ENCODE measurements at places on chromosomes 2 and 18.

- no peaks in the 10 kb centered on the region for H3K27me3 ChIP-seq
- H3K4me3 ChIP-seq = no peak overlapping the region
These were observed 24.9 kb upstream of the YWHAQ start for GRCh38 chr2:9655441-9656269.

DNA sequence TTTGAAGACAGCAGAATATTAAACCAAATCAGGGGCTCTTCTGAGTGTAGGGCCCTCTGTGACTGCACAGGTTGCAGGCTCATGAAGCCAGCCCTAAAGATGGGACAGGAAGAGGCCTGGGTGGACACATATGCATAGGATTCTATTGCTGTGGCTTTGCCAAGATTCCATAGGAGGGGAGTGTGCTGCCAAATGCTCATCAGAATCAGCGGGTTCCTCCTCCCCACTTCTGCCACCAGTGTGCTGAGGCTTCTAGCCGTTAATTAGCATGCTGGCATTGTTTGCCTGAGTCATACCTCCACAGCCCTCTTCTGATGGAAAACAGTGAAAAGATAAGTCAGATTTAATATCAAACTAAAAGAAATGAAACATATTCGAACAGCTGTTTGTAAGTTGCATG is 103.9 kb upstream of the TMEFF2 start:
- no peak overlapping the region for H3K4me3 ChIP-seq
- H3K27me3 ChIP-seq = no peaks in the 10 kb centered on the region
- no peaks in the 10 kb centered on the region for H3K4me1 ChIP-seq
- DNase-seq = no peak

- no peaks in the 10 kb centered on the region for H3K4me1 ChIP-seq
- DNase-seq = no peak
- H3K4me3 ChIP-seq = no peak overlapping the region
- H3K27me3 ChIP-seq = no peaks in the 10 kb centered on the region
- no peak overlapping the region for H3K27ac ChIP-seq
These were observed 20.8 kb downstream of the LAMA1 start for GRCh38 chr18:7096838-7097237.

- H3K36me3 ChIP-seq = peaks cover 25% of the 10 kb centered on the region
- no peaks in the 10 kb centered on the region for H3K27me3 ChIP-seq
- no peak overlapping the region for H3K4me3 ChIP-seq
- DNase-seq = no peak
- no peak overlapping the region for H3K27ac ChIP-seq
- no peaks in the 10 kb centered on the region for H3K4me1 ChIP-seq
These were observed 33.7 kb downstream of the GFPT1 start for GRCh38 chr2:69353360-69353759.

- no peaks in the 10 kb centered on the region for H3K27me3 ChIP-seq
- no peak for DNase-seq
- no peak overlapping the region for H3K27ac ChIP-seq
- no peaks in the 10 kb centered on the region for H3K36me3 ChIP-seq
- no peak overlapping the region for H3K4me3 ChIP-seq
These were observed 451.3 kb upstream of the FAM98A start for GRCh38 chr2:34050413-34050812.

Data from MM.1S (cell line).